Upper lobe of right lung (tissue), 1 donor: ENCODE measurements at places on chromosomes 4 and X.

DNA sequence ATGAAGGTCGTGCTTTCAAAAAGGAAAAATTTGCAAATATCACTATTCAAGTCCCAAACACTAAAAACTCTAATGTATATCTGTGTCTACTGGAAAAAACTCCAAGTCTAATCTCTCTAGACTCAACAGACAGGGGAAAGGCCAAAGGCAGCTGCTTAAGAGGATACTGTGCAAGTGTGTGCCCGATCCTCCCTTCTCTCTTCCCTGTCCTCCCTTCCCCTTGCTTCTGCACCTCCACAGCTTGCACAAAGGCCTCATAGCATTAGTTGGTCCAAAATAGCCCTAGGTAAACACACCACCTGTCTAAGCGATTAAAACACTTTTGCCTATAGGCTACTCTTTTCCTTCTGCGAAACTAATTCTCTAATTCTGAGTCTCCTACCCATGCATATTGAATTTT, 10.6 kb downstream of the C4orf54 start:
- no peak for DNase-seq

DNA sequence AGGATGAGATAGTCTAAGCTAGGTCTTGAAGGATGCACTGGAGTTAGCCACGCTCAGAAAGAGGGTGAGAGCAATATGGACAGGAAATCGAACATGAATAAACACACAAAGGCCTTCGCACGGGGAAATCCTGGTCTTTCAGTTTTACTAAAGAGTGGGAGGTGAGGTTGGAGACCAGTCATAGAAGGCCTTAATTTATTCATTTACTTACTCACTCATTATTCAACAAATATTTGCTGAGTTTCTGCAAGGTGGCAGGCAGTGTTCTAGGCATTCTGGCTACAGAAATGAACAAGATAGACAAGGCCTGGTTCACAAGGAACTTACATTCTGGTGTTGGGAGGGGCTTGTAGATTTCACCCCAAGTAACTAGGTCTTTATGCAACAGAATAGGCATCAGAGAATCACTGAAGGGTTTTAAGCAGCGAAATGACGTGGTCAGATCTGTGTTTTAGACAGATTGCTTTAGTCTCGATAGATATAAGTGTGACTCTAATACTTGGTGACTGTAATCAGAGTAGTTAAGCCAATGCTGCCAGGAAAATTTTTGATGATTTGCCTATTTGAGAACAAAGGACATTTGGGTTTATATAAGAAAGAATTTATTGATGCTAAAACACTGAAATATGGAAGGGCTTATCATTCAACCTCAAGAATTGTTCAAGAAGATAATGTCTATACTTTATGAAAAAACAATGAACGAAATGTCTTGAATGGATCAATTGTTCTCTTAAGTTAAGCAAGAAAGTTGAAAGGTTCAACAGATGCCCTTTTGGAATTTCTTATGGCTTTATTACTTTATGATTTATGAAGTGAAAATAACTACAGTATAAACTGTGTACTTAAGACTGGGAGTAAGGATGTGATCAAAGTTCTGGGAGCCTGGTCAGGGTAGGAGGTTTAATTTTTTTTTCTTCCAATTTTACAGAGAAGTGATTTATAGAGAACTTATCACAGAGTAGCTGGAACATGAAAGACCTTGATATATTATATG, 184.4 kb upstream of the CASK start:
- DNase-seq = no peak

GRCh38 chr4:126614356-126614855, 1018.4 kb upstream of the INTU start:
- DNase-seq = no peak

DNA sequence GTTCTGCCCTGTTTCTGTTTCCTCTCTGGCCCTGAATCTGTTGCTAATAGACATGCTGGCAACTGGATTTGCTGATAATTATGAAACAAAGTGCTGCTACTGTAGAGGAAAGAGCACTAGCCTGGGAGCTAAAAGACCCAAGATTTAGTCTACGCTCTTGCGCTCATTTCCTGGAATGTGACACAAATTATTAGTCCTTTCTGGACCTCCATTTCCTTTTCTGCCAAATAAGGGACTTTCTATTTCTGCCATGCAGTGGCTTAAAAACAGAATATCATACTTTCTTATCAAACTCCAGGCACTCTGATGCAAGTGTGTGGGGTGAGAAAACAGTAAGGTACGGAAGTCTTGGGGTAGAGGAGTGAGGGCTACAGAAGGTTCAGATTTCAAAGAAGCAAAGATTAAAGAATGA, 48.3 kb upstream of the GPR174 start:
- no peak for DNase-seq

DNA sequence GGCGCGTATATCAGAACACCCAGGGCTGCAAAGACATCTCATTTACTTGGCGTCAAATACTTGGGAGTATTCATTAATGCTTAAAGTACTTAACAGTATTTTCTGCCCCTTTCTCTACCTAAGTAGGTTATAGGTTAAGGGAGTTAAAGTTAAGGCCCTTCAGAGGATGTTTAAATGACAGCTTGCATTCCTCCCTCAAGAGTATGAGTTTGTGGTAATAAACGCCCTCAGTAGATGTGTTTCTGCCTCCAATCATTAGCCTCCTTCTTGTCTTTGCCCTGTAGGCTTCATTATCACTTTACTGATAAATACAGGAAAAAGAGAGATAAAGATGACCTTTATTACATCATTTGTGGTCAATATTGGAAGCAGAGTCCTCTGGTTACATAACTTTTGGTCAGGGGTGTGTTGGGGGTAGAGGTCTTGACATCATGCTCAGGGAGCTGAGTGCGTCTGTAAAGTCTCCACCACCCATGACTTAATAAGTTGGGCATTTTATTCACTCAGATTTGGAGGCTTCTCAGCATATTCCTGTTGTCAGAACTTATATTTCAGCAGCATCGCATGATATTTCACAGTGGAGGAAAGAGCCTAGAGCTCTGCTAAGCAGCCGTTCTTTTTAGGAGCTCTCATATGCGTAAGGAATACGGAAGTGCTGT, 145.9 kb downstream of the CPE start:
- DNase-seq = no peak
